ENCODE measurements at places on chromosomes 3 and 15.

DNA sequence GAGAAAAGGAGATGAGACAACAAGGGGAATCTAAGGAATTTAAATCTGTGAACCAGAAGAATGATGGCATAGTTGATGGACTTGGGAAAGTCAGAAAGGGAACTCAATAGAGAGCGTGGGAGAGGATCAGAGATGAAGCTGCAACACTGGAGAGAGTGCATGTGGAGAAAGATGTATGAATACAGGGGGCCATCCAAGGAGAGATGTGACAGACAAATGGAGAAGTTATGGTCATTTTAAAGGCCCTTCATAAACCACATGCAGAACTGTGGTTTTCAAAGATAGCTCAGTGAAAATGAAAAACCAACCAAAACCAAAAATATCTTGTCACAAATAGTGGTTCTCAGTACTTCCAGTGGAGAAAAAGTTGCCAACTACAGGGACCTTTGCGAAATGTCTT, 265.2 kb downstream of the SUCLG2 start:
- no peak overlapping the region for H3K27ac ChIP-seq
- no peaks in the 10 kb centered on the region for H3K4me1 ChIP-seq
- H3K27me3 ChIP-seq = no peaks in the 10 kb centered on the region
- H3K4me3 ChIP-seq = no peak overlapping the region
- no peak for DNase-seq

GRCh38 chr3:76495216-76495615, 544.7 kb upstream of the ROBO2 start:
- no peaks in the 10 kb centered on the region for H3K36me3 ChIP-seq
- no peak overlapping the region for H3K27ac ChIP-seq
- no peaks in the 10 kb centered on the region for H3K27me3 ChIP-seq
- no peak for DNase-seq

- no peaks in the 10 kb centered on the region for H3K4me1 ChIP-seq
- H3K27me3 ChIP-seq = no peaks in the 10 kb centered on the region
- DNase-seq = no peak
- H3K36me3 ChIP-seq = no peaks in the 10 kb centered on the region
These were observed 279.6 kb downstream of the KLF13 start for GRCh38 chr15:31606194-31606669.

GRCh38 chr3:31244929-31245817, 287.6 kb upstream of the STT3B start:
- H3K27ac ChIP-seq = no peak overlapping the region
- no peak for DNase-seq
- H3K4me1 ChIP-seq = no peaks in the 10 kb centered on the region
- H3K4me3 ChIP-seq = no peak overlapping the region
- no peaks in the 10 kb centered on the region for H3K27me3 ChIP-seq
- no peaks in the 10 kb centered on the region for H3K36me3 ChIP-seq

- H3K27ac ChIP-seq = peak overlapping the region; percentile 45
- no peaks in the 10 kb centered on the region for H3K4me1 ChIP-seq
- DNase-seq = no peak
- H3K27me3 ChIP-seq = no peaks in the 10 kb centered on the region
These were observed 535.7 kb downstream of the FOXP1 start for GRCh38 chr3:71047616-71048531.

Data from ascending aorta (tissue), 2 donors.